ENCODE measurements at places on chromosomes 12 and 14.

- no peak for DNase-seq
Measured at GRCh38 chr12:115918763-115919162, 358.7 kb downstream of the MED13L start.

DNA sequence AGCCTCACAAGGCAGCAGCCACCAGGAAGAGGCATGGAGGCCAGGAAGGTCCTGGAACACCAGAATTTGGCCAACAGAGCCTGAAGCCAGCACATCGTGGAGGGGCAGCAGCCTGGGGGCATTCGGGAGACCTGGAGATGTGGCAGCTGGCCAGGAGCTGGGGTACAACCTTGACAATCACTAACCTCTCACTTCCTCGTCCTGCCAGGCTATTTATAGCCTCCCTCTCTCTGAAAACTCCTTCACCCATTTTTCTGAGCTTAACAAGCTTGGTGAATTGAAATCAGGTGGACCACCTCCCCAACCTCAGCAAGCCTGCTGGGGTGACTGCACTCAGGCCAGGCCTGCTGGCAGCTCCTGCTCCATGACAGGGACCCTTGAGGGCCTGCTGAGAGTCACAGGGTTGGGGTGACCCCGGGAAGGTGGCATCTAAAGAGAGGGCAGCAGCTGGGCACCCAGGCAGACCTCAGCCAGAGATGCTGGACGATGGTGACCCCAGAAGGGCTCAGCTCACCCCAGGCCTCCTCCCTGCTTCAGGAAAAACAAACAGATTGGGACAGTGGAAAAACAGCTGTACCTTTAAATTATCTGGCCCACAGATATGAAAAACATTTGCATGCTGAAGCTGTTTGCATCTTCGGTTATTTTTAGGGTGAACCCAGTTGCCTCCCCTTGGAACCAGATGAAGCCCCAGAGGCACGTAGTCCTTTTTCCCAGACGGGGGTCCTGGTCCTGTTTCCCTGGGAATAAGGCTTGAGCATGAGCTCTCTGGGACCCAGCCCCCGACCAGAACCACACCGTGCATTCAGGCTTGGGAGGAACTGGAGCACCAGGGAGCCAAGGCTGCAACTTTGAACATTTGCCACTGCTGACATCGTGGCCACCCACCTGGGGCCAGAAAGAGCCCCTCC lies 67.0 kb downstream of the PITPNM2 start:
- DNase-seq, result no peak

DNA sequence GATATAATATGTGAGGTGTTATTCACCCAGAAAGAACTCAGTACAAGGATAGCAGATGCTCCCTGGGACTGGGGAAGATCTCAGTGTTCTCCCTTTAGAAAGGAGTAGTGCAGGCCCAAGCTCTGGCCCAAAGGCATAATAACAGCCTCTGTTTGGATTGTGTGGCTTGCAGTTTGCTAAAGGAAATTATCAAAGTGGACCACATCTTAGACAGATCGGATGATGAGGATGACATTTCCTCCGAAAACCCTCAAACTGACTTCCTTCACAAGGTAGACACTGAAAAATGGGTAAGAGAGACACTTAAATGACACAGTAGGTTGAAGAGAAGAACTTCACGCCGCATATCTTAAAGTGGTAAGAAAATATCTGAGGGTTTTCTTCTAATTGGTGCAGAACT lies 26.1 kb downstream of the SMCO2 start:
- DNase-seq, result no peak

DNA sequence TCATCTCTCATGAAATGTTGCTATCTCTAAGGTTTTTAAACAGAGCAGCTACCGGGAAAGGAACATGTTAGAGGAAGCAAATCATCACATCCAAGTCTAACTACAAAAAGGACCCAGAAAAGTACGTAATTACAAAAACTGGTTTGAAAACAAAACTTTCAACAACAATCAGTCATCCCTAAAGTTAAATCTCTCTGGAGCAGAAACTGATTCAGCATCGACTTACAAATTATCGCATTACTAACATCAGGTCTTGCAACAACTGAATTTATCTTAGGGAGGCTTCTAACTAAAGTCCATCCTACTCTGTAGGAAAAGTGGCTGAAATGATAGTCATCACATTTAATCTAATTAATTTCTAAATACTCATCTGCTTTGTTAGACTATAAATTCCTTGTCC lies 137.0 kb downstream of the MED13L start:
- DNase-seq, result no peak

GRCh38 chr12:1204581-1205121 lies 213.6 kb downstream of the ERC1 start:
- DNase-seq, result no peak

GRCh38 chr14:36820111-36820709 lies 158.6 kb downstream of the PAX9 start:
- DNase-seq, result no peak

DNA sequence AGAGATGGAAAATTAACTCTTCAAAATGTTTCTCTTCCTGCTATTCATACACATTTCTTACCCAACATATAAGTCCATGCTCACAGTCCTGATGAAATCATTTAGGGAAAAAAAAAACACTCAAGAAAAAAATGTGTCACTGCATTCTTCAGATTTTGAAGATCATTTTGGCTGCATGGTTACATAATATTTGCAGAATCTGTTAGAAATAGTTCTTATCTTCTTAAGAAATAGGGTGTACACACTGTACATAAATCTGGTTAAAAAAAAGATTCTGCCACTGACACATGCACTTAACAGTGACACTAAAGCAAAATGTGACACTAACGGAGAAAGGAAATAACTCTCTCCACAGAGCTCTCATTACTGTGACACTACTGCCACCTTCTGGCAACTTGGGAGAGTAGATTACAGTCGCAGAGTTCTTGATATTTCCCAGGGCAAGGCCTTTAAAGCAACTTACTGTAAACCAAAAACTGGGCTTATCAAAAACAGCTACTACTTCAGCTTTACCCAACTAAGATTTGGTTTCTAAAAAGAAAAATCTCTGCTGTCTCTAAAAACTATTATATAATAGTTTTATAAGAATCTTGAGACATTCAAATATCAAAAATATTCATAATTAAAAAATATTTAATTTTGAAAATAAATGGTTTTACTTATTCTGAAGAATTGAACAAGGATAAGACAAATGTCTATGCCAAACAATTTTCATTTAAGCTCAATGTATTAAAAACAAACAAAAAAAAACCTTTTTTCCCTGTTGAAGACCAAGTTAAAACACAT lies 65.0 kb downstream of the SETD3 start:
- DNase-seq, result no peak

- DNase-seq, result no peak
Measured at GRCh38 chr14:58944343-58944967, 244.0 kb upstream of the DAAM1 start.

DNA sequence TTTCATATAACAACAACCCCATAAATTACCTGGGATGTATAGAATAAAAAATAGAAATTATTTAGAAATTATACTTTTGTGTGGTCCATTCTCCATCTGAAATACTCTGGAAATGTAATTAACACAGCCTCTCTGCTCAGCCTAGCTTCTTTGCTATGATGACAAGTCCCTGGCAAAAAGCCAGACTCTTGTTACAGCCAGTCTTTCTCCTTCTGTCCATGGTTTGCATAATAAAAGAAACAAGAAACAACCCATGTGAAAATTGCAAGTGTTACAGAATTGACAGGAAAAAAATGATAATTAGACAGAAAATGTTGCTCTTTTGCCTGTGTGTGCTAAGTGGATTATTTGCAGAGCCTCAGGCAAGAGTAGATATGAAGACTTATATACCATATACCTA lies 61.3 kb downstream of the C12orf50 start:
- no peak for DNase-seq

- no peak for DNase-seq
Measured at GRCh38 chr12:71999795-72000194, 61.1 kb downstream of the TPH2 start.

DNA sequence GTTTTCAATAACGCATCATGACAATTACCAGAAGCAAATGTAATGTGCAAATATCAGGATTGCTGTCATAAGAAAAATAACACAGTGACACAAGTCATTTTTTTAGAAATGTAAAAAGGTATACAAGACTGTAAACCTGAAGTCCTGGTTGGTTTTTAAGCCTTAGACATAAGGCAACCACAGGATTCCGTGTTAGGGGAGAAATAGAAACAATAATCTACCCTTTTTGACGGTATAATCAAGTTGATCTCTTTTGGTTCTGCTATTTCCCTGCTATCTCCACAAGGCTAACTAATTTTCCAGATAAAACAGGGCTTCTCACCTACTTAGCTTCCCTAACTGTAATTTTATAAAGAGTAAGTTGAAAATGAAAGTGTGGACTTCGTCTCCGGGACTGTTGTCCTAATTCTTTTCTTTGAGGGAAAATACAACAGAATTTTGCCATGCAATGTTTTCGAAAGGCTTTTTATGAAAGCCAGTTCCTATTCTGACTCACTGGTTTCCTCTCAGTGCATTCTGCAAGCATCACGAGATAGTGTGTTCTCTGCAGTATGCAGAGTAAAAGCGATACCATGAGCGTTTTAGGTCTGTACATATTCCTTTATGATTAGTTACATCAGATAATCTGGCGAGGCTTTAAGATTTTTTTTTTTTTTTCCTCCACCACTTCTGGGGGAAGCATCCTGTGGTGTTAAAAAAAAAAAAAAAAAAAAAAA lies 10.6 kb downstream of the MYO1H start:
- no peak for DNase-seq

- no peak for DNase-seq
Measured at GRCh38 chr14:23183158-23183470, 346 bp downstream of the SLC7A8 start.

DNA sequence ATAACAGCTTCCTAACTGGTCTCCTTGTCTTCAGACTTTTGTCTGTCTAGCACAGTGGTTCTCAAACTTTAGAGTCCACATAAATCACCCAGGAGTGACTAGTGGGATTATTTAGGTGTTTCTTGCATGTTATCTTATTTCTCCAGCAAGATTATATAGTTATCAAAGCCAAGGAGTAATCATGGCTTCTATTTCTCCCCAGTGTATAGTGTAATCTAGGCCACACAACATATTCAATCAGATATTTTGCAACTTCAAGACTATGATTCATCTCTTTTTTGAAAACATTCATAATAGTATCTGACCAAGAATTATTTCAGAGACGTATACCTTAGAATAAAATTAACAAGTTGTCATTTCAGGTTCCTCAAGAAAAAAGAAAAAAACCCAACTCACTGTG lies 131.9 kb downstream of the CEP83 start:
- no peak for DNase-seq

DNA sequence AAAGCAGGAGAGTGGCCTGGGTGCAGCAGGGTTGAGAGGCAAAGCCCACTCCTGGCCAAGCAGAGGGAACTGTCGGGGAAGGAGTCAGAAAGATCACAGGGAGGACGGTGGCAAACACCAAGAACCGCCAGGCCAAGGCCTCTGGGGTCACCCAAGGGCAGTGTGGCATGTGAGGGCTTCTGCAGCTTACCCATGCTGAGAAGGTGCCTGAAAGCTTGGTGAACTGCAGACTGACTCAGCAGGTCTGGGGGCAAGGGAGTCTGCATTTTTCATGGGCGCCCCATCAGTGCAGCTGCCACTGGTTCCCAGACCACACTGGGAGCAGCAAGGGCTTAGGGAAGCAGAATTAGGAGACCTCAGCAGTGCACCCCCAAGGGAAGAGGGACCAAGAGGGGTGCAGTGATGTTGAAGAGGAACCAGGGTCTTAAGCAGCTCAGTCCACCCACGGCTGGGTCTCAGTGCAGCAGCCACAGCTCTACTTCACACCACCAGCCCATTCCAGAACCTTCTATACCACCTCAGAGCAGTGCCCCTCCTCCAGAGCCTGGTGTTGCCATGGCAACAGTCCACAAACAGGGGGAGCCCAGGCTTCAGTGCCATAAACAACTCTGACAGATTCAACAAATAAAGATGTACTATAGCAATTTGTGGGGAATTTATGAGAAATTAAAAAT lies 59.4 kb downstream of the ITPK1 start:
- DNase-seq, result no peak

DNA sequence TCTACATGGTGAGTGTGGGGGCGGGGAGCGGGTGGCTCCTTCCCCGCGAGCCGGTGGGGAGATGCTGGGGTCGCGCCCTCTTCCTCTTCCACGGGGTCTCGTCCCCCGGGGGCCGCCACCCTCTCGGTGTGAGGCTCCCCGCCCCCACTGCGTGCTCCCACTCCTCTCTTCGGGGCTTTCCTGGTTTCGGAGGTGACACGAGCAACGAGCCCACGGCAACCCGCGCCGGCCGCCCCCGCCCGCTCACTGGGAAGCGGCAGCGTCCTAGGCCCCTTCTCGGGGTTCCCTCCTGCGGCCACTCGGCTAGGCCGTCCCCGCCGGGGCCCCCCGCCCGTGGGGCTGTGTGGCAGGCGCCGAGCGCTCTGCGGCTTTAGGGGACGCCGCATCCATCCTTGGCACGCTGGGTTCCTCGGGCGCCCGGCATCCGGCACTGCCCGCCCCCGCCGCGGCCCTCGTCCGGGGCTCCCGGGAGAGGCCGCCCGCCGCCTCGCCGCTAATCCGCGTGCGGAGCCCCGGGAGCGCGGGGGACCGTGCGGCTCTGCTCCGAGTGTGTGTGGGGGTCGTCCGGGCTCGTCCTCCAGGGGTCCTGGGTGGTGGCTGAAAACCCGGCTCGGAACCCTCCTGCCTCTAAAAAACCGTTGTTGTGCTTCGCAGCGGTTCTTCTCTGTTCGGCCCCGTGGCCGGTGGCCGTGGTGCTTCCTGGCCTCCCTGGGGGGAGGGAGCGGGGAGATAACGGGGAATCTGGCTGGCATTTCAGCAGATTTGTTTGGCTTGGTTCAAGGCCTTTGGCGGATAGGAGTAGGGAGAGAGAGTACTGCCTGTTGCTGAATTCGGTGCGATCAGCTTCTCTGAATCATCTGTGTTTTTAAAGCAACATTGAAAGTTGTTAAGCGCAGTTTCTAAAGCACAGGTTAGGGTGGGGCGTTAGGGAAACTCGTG lies 1.0 kb downstream of the PCNX1 start:
- DNase-seq, result no peak

GRCh38 chr14:100770605-100771120 lies 44.0 kb downstream of the DLK1 start:
- DNase-seq, result no peak

- no peak for DNase-seq
Measured at GRCh38 chr12:31337952-31338351, 12.0 kb upstream of the SINHCAF start.

DNA sequence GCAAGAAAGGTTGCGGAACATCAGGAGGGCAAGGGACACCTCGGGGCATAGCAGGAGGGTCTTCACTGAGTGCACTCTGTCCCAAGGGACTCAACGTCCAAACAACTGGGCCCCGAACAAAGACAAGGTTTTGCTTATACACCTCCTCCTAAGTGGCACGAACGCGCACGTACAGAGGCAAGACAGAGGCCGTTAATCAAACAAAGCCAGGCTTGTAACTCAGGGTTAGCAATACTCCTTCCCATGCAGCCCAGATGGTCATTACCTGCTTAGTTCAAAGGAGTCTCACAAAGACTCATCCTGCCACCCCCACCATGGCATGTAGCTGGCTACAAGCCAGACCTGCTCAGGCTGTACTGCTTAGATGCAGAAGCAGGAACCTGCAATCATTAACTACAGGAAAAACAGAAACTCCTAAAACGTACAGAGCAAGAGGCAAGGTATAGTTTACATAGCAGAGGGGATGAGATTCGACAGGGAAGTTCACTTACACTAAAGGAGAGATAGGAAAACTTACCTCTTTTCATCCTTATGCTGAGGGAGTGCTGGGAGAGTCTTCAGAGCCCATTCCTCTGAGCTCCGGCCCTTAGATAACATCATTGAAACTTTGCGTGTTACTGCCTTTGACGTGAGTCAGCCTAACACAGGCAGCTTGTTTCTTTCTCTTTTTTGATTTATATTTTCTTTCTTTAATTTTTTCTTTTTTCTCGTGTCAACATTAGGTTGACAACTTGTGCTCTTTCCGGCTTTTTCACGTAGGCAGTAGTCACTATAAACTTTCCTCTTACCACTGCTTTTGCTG lies 1319.1 kb downstream of the TMEM121 start:
- DNase-seq, result no peak

Data from stimulated activated CD8-positive, alpha-beta memory T cell treated with anti-CD3 and anti-CD28 coated beads, Interleukin-7, amount 100 ng/mL, for 24 hours (primary cell).